ENCODE measurements at places on chromosomes 3 and 15. TPM values are rescaled to one million over a fixed set of nuclear protein-coding genes. Genes with fewer than 3 reads are reported as not detected.

TMEM108 gene
- 0.67 TPM for total RNA-seq

USP13 gene
- total RNA-seq = 15.2 TPM

OPA1 gene
- 37.1 TPM for total RNA-seq

SMAD3 gene
- total RNA-seq = 70.6 TPM

EPHB3 gene
- total RNA-seq = not detected

DUOX2 gene
- not detected for total RNA-seq

WDR76 gene
- total RNA-seq = 18.5 TPM

IMPDH2 gene
- total RNA-seq = 197 TPM

HRG gene
- not detected for total RNA-seq

C3orf52 gene
- 4.0 TPM for total RNA-seq

CYB561D2 gene
- 37.2 TPM for total RNA-seq

CPEB1 gene
- total RNA-seq = not detected

ARMC8 gene
- 33.5 TPM for total RNA-seq

RTP3 gene
- total RNA-seq = not detected

ZBBX gene
- total RNA-seq = not detected

C3orf22 gene
- not detected for total RNA-seq

GPR149 gene
- not detected for total RNA-seq

MED12L gene
- 0.07 TPM for total RNA-seq

All from mammary microvascular endothelial cell (primary cell).